ENCODE measurements at places on chromosomes 3 and 15.

DNA sequence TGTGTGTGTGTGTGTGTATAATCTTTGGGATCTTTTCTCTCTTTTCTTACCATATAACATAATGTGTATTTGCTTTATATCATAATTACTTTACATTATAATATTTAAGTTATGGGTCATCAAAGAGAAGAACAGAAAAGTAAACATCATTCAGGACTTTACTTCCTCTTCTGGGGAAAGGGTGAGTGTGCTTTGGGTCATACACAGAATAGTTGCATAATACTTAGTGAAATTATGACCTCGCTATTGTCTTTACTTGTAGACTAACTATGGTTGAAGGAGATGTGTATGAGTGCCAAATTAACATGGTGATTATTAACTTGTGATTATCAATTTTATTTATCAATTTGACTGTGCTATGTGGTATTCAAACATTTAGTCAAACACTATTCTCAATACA is 1086.9 kb downstream of the DIPK2A start:
- no peak overlapping the region for H3K4me3 ChIP-seq
- DNase-seq = no peak
- H3K4me1 ChIP-seq = no peaks in the 10 kb centered on the region

DNA sequence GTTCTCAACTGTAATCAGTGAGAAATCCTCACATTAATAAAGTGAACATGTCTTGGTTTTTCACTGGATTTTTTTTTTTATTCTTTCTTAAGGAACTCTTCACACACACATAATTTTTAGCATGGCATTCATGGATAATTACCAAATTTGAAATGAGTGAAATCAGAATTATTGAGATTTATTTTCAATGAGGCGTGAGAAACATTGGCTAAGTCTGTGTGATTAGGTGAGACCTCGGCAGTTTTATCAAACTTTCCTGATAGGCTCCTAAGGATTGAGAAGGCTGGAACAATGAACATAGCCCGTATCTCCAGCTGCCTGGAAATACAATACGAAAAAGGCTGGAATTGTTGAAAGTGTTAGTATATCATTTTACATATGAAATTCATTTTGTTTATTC is 35.5 kb downstream of the MDFIC2 start:
- no peak overlapping the region for H3K27ac ChIP-seq
- H3K27me3 ChIP-seq = no peaks in the 10 kb centered on the region
- DNase-seq = no peak
- H3K4me3 ChIP-seq = no peak overlapping the region
- H3K4me1 ChIP-seq = no peaks in the 10 kb centered on the region

GRCh38 chr15:64152507-64153387 is 1.2 kb downstream of the SNX22 start:
- H3K27me3 ChIP-seq = peaks cover 9% of the 10 kb centered on the region
- peaks cover 7% of the 10 kb centered on the region for H3K36me3 ChIP-seq
- no peak overlapping the region for H3K27ac ChIP-seq
- no peak for DNase-seq
- H3K4me3 ChIP-seq = no peak overlapping the region

DNA sequence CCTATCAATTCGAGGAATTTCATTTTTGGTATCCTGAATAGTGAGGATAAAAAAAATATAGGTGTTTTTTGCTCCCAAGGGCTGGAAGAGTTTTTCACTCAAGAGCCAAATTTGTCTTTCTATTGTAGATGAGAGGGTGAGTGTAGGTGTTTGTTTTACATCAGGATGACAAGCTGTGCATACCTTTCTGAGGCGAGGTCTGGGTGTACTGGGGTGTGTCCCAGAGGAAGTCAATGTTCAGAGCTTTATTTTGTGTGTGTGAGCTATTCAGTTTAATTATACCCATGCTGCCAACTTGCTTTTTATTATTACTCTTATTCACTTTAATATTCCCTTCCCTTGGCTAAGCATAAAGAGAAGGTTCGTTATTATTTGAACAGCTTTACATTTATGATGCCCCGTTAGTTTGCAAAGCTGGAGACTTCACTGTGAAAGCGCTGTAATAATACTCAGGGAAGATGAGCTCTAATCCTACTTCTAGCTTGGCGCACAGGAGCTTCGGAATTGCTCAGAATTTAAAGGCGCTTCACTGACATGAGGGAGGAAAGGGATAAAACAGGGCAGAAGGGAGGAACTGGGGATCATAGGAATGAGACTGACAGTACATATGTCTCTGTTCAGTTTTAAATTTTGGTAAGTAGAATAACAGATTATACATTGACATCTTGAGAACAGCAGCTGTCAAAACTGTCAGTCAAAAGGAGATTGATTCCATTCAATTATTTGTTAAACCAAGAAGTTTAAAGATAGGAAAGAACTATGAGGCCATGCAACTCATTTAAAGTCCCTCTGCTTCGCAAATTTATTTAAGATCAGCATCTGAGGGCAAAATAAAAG is 117.7 kb upstream of the TP63 start:
- H3K36me3 ChIP-seq = no peaks in the 10 kb centered on the region
- no peak overlapping the region for H3K4me3 ChIP-seq
- DNase-seq = no peak
- no peak overlapping the region for H3K27ac ChIP-seq

DNA sequence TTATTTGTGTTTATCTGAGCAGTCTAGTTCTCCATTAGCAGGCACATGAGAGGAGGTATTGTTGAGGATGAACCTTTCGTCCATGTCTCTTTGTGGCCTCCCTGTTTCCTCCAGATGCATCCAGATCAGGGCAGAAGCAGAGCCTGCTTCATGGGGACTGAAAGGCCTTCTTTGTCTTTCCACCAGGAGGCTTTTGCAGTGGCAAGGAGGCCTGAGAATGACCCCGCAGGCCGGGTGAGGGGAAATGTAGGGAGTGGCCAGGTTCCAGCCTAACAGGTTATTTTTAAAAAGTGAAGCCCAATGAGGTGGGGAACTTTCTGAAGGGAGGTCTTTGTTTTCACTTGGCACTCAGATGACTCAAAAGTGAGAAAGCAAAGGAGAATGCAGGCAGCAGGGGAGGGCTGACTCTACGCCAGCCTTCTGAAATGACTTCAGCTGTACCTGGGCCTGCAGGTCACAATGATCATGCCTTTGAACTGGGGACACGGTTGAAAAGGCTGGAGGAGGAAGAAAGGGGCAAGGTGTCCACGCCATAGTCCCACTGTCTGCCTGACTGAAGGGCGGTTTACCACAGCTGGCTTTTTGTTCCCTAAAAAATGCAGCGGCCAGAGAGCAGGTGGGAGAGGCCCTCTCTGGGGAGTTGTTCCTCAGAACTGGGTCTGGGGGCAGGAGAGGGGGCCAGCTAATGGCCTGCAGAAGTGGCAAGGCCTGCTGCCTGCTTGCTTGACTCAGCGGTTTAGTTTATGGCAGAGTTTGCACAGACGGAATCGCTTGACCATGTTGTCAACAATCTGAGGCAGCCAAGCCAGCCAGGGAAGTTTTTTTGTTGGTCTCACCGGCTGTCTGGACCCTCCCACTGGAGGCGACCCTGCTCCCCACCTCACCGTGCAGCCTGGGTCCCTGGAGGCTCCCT is 28.7 kb downstream of the CMTM7 start:
- DNase-seq = peak; percentile 79
- H3K4me1 ChIP-seq = peaks cover 29% of the 10 kb centered on the region
- H3K27me3 ChIP-seq = no peaks in the 10 kb centered on the region

GRCh38 chr3:62252438-62253157 is 120.8 kb downstream of the FEZF2 start:
- no peaks in the 10 kb centered on the region for H3K4me1 ChIP-seq
- no peak overlapping the region for H3K4me3 ChIP-seq
- no peaks in the 10 kb centered on the region for H3K27me3 ChIP-seq
- H3K27ac ChIP-seq = no peak overlapping the region

DNA sequence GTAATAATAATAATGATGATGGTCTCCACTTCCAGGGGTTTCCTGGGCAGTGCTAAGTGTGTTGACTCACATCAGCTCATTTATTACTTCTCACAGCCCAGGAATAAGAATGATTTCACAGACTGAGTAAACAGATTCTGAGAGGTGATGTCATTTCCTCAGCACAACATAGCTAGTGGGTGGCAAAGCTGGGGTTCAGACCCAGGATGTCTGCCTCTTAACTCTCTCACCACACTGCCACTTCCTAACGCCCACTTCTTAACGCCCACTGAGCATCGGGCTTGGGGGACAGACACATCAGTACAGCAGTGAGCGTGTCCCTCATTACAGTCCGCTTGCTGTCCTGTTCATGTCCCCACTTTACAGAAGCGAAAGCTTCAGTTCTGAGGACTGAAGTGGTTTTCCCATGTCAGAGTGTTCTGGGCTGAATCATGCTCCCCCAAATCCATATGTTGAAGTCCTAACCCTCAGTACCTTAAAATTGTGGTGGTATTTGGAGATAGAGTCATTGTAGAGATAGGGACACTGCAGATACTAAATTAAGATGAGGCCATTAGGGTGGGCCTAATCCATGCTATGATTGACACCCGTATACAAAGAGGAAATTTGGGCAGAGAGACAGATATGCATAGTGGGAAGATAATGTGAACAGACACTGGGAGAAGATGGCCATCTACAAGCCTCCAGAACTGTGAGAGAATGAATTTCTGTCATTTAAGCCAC is 68.0 kb downstream of the ATP2B2 start:
- no peaks in the 10 kb centered on the region for H3K36me3 ChIP-seq
- H3K4me1 ChIP-seq = no peaks in the 10 kb centered on the region
- no peak overlapping the region for H3K4me3 ChIP-seq
- H3K27me3 ChIP-seq = no peaks in the 10 kb centered on the region

DNA sequence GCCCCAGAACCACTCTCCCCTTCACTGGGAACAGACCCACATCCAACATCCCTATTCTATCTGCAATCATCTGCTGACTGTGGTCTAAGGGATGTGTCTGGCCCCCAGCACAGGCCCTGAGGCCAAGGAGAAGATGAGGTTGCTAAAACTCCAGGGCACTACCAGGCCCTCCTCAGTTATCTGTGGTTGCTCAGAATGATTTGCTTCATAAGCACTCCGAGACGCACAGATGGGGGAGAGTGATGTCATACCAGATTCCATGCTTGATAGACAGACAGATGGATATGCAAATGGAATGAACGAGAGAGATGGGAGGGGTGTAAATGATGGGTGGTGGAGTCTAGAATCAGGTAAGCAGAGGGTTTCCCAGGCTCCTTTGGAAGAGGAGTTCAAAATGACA is 57.8 kb downstream of the CEMIP start:
- H3K4me1 ChIP-seq = no peaks in the 10 kb centered on the region
- H3K27ac ChIP-seq = no peak overlapping the region
- no peaks in the 10 kb centered on the region for H3K36me3 ChIP-seq
- H3K4me3 ChIP-seq = no peak overlapping the region

DNA sequence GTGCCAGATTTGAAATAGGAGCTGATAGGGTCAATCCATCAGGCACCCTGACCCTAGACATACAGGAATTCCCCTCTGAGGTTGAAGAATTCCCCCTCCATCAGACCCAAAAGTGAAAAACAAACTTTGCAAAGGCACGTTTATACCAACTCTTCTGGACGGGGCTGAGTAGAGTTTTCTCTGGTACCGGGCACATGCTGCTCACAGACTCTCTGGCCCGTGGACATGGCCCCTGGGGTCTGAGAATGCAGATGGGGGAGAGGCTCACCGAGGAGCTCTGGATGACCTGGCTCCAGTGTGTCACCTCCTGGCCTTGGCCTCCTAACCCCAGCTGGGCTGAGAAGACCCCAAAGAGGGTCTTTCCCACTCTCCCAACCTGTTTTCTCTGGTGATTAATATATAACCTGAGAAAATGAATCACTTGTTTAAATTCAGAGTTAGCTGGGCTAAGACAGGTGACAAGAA is 11.2 kb upstream of the LIPC start:
- H3K27me3 ChIP-seq = no peaks in the 10 kb centered on the region
- DNase-seq = no peak
- H3K4me3 ChIP-seq = no peak overlapping the region
- H3K36me3 ChIP-seq = no peaks in the 10 kb centered on the region

DNA sequence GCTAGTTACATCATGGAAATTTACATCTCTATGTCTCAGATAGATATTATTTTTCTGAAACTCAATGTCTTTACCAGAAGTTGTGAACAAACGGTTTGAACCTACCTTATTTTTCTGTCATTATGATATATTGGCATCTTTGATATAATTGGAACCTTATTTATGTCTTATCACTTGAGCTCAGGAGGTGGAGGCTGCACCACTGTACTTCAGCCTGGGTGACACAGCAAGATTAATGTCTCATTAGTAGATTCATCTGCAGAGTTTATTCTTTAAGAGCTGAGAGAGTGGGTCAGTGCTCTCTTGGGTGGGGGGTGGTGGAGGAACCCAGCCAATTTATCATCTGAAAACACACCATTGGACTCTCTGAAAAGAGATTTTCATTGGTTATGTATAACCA is 21.4 kb downstream of the SCG3 start:
- H3K4me1 ChIP-seq = no peaks in the 10 kb centered on the region
- no peaks in the 10 kb centered on the region for H3K27me3 ChIP-seq
- H3K36me3 ChIP-seq = no peaks in the 10 kb centered on the region

- DNase-seq = no peak
- H3K27me3 ChIP-seq = no peaks in the 10 kb centered on the region
- H3K4me3 ChIP-seq = no peak overlapping the region
- no peak overlapping the region for H3K27ac ChIP-seq
- no peaks in the 10 kb centered on the region for H3K36me3 ChIP-seq
- H3K4me1 ChIP-seq = peaks cover 29% of the 10 kb centered on the region
Measured at GRCh38 chr15:39431376-39431775, 149.5 kb upstream of the THBS1 start.

DNA sequence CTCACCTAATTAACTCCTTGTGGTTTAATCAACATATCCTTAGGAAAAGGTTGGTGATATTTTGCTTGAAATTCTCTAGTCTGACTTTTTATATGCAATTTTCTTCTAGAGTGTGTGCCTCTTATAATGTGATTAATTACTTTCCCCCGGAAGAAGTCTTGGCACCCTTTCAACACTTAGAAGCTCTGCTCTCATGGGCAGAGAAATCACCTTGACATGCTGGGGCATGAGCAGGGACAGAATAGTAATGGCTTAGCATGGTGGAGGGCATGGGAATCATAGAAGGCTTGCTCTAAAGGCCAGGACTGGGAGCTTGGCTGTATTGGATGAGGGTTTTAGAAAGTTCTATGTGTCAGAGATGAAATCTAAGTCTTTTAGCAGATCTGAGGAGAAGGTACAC is 293.5 kb downstream of the AGBL1 start:
- H3K27me3 ChIP-seq = no peaks in the 10 kb centered on the region
- no peaks in the 10 kb centered on the region for H3K4me1 ChIP-seq
- no peaks in the 10 kb centered on the region for H3K36me3 ChIP-seq

GRCh38 chr3:158548691-158549090 is 22.3 kb upstream of the MLF1 start:
- no peaks in the 10 kb centered on the region for H3K4me1 ChIP-seq
- no peak for DNase-seq
- H3K27ac ChIP-seq = no peak overlapping the region
- H3K4me3 ChIP-seq = no peak overlapping the region
- H3K36me3 ChIP-seq = no peaks in the 10 kb centered on the region

GRCh38 chr3:189270248-189270832 is 98.6 kb downstream of the TPRG1 start:
- no peaks in the 10 kb centered on the region for H3K4me1 ChIP-seq
- H3K4me3 ChIP-seq = no peak overlapping the region
- no peaks in the 10 kb centered on the region for H3K36me3 ChIP-seq
- peak; percentile 61 for DNase-seq
- no peaks in the 10 kb centered on the region for H3K27me3 ChIP-seq

GRCh38 chr15:29092376-29093064 is 177.1 kb downstream of the NSMCE3 start:
- H3K27ac ChIP-seq = no peak overlapping the region
- no peaks in the 10 kb centered on the region for H3K36me3 ChIP-seq
- peaks cover 3% of the 10 kb centered on the region for H3K4me1 ChIP-seq

- no peak overlapping the region for H3K27ac ChIP-seq
- DNase-seq = no peak
- peaks cover 14% of the 10 kb centered on the region for H3K4me1 ChIP-seq
- no peak overlapping the region for H3K4me3 ChIP-seq
- H3K27me3 ChIP-seq = no peaks in the 10 kb centered on the region
- H3K36me3 ChIP-seq = no peaks in the 10 kb centered on the region
Measured at GRCh38 chr3:94373456-94373855, 310.6 kb downstream of the NSUN3 start.
